Substantia nigra (tissue), 51 donors: ENCODE measurements at places on chromosomes 4 and X.
A peak's percentile ranks its signal among the peaks of the same experiment; 100 is the strongest.

GRCh38 chrX:38831949-38832348, 30.7 kb downstream of the MID1IP1 start:
- no peak for DNase-seq

GRCh38 chrX:96682516-96682915, 2.1 kb upstream of the DIAPH2 start:
- DNase-seq = no peak

- no peak for DNase-seq
Observed at GRCh38 chrX:124981420-124981819, 338.3 kb upstream of the TEX13C start.

GRCh38 chrX:119622356-119623232, 16.4 kb upstream of the NKRF start:
- no peak for DNase-seq

GRCh38 chrX:20067709-20068561, 48.8 kb downstream of the MAP7D2 start:
- DNase-seq = peak; percentile 16
